GM12892 (cell line): ENCODE measurements at places on chromosomes 2 and 18.

GRCh38 chr2:104873689-104874054, 19.8 kb downstream of the POU3F3 start:
- DNase-seq, result no peak

- DNase-seq, result no peak
Observed at GRCh38 chr2:120641366-120641771, 94.3 kb upstream of the GLI2 start.

GRCh38 chr2:152336854-152337510, 2.0 kb downstream of the FMNL2 start:
- DNase-seq, result no peak

GRCh38 chr2:98822301-98823164, 91.6 kb upstream of the MGAT4A start:
- peak; percentile 34 for DNase-seq

- no peak for DNase-seq
Observed at GRCh38 chr2:238015705-238016104, 45.1 kb upstream of the SCLY start.

DNA sequence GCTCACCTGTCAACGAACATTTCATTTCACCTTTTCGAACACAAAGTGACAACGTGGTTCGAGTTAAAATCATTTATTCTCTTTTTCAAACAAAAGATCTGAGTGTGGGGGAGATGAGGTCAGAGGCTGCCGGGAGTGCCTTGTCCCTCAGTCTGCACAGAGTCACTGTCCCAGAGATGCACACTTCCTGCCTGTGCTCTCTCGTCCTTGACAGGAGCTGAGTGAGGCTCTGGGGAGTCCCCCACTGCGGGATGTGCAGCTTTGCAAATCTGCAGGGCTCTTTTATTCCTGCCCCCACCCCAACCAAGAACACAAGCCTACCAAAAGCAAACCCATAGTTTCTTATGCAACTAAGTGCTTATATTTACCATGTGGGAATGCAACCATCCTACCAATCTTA, 497.8 kb downstream of the EIPR1 start:
- peak; percentile 44 for DNase-seq

DNA sequence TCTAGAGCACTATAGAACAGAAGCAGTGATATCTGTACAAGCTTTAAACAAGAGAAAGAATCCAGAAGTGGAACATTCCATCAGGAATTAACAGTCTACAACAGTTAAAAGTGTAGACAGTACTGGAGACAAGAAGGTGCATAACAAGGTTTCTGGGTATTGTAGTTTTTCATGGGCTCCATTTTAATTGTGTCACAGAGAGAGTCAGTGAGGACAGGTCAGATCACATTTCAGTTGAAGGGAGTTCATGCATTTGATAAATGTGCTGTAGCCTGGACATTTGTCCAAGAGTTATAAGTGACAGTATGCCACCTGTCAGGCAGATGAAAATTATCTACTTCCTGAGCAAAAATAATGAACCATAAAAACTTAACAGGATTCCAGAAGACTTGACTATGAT, 328.6 kb downstream of the CNTNAP5 start:
- no peak for DNase-seq

GRCh38 chr2:230824406-230824978, 40.2 kb upstream of the ITM2C start:
- peak; percentile 45 for DNase-seq

GRCh38 chr2:149747456-149747855, 159.9 kb upstream of the MMADHC start:
- no peak for DNase-seq

GRCh38 chr2:193847991-193848390, 1653.3 kb upstream of the TMEFF2 start:
- DNase-seq, result no peak

- no peak for DNase-seq
Observed at GRCh38 chr2:240498171-240498957, 59.4 kb downstream of the ANKMY1 start.

DNA sequence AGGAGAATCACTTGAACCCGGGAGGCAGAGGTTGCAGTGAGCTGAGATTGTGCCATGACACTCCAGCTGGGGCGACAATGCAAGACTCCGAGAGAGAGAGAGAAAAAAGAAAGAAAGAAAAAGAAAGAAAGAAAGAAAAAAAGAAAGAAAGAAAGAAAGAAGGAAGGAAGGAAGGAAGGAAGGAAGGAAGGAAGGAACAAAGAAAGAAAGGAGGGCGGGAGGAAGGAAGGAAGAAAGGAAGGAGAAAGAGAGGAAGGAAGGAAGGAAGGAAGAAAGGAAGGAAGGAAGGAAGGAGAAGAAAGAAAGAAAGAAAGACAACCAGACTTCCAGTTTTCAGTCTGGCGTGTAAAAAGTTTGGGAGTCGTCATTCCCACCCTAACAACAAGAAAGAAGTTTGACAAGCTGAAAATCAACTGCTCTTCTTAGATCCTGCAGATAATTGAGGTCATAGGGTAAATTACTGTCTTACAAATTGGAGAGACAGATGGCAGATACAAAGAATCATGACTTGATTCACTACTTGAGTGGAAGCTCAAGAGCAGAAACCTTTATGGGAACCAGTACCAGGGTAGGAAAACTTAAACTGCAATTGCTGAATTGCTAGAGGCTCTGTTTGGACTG, 15.1 kb upstream of the CYP27C1 start:
- DNase-seq, result no peak

DNA sequence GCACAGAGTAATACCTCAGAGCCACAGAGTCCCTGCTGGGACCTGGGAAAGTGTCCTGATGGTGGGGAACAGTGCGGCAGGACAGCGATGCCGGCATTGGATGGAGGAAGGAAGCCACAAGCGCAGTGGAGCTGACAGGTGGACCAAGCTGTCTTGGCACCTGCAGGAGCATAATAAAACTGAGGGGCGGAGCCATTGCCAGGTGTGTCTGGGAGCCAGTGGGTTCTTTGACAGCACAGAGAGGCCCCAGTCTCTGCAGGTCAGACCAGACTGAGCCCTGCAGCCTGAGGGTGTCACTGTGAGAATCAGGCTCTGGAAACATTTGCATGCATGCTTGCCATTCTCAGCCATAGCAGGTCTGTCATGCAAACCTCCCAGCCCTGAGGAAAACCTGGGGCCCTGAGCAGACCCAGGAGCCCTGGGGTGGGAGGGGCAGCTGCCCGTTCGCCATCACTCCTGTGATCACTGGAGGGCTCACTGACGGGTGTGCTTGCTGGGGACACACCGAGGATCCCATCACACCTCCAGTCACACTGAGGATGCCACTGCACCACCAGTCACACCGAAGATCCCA, 210.5 kb upstream of the HDAC4 start:
- DNase-seq, result no peak

DNA sequence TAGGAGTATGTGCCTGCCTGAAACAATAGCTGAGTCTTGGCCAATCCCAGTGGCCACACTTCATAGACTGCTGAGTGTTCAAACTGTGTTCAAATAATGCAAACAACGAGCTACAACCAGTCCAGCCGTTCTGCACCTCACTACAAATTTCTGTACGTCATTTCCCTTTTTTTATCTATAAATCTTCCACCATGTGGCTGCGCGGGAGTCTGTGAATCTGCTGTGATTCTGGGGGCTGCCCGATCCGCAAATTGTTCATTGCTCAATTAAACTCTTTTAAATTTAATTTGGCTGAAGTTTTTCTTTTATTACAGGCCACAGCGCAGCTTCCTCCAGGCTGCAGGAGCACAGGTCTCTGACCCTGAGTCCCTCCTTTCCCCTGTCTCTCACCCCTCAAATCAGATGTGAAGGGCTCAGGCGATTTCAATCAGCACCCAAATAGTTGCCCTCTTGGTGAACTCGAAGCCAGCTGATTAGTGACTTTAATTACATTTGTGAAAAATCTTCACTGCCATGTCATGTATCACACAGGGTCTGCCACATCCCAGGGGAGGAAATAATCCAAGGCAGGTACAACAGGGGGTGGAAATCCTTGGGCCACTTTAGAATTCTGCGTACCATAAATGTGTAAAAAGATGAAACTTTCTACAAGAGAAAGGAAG, 145.6 kb downstream of the NDUFA10 start:
- DNase-seq, result no peak

GRCh38 chr2:224843141-224843540, 127.0 kb upstream of the CCDC195 start:
- no peak for DNase-seq

DNA sequence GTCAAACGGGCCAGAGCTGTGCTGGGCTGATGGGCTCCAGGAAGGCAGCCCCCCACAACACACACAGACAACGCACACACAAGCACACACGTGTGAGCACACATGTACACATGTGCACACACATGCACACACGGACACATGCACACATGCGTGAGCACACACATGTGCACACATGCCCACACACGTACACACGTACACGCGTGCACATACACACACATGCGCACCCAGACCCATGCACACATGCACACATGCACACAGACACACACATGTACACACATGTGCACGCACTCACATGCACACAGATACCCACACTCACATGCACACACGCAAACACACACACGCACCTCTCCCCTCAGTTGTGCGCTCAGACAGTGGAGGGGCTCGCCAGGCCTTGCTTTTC, 31.2 kb upstream of the HPCAL1 start:
- no peak for DNase-seq

DNA sequence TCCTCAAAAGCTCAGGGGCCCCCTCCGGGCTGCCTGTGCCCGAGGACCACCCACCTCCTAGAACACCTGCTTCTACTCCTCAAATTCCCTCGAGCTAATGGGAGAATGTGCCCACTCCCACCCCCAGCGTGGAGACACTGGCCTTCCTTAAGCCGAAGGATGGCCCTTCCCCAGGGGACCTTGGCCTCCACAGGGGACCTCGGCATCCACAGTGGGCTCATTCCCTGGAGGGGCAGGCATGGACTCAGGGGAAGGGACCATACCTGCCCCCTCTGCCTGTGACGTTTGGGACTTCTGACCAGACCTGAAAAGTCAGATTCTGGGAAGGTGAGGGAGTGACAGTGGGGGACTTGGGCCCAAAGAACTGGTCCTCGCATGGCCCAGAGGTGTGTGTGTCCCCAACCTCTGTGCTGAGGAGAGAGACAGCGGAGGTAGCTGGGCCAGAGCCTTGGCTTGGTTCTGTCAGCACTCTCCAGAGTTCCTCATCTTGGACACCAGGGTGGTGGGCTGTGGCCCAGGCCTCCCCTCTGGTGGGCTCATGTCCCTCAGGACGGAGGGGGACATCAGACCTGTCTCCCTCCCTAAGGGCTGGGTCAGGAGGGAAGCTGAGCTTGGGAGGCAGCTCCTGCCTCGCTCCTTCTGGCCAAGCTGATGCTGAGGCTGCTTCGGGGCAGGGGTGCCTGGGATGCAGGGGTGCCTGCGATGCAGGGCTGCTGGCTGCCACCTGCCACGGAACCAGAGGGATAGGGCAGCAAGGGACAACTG, 240.4 kb downstream of the HAUS1 start:
- DNase-seq, result no peak

DNA sequence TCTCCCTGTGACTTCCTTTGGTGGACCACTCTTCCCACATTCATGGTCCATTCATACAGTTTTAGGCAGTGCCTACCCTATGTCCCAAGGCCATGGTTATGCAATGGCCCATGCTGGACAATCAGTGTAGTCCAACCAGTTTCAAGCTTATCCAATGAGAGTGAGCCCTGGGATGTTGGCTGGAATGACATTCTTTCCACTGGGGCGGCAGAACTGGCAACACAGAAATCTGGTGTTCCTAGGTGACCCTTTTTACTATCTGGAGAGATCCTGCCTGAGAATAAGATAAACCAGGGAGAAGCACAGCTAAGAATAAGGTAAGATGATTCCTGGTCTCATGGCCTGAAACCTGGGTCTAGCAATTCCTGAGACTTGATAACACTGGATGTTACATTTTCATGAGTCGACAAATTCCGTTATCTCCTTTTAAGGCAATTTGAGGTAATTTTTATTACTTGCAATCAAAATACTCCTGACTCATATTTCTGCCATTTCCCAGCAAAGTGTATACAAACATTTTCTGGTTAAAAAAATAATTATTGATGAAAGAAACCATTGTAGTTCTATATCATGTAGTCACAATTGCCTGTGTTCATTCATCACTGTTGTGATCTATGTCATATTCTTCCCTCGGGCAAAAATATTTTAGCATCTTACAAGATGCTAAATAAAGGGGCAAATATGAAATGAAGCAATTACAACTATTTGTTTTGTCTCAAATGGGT, 271.5 kb upstream of the LYPD1 start:
- DNase-seq, result no peak

DNA sequence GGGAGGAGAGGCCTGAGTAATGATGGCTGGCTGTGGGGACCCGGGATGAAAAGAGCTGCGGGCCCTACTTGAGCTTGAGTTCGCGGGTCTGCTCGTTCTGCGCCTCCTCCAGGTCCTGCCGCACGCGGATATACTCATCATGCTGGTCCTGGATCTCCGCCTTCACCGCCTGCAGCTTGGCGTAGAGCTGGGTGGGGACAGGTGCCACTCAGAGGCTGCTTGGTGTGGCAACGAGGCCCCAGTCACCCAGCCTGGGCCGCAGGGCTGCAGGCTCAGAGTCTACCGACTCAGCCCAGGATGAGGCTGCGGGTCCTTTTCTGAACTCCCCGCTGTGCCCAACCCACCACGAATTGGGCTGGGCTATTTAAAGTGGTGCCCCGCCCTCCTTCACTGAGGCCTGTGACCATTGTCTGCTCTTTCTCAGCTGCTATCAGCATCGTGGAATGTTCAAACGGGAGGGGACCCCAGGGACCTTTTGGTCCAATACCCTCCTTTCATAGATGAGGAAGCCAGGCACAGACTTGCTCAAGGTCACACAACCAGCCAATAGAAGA, 28.0 kb downstream of the KIF3C start:
- DNase-seq, result no peak

- no peak for DNase-seq
Observed at GRCh38 chr2:162060532-162060931, 13.5 kb downstream of the DPP4 start.

GRCh38 chr2:164879901-164880535, 38.4 kb upstream of the COBLL1 start:
- no peak for DNase-seq

- DNase-seq, result no peak
Observed at GRCh38 chr2:82344670-82345069, 2040.1 kb upstream of the LRRTM1 start.

- no peak for DNase-seq
Observed at GRCh38 chr2:152186262-152186661, 10.7 kb upstream of the STAM2 start.

- DNase-seq, result no peak
Observed at GRCh38 chr18:62564044-62564443, 41.2 kb downstream of the ZCCHC2 start.

DNA sequence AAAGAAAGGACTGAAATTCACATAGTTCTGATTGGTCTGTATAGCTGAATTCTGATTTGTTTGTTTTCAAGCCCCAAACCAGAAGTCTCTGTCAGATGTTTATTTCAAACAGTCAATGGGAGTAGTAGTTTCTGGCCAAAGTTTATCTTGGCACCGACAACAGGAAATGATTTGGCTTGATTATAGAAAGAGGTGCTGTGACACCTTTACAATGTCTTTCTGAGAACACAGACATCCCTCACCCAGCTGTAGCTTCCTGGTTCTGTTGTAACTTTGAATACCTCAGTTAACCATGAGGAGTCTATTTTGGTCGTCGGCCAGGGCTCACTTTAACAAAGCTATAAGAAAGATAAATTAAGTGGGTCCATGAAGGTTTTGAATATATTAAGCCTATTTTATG, 545.0 kb upstream of the ZNF804A start:
- no peak for DNase-seq
